Heart right ventricle (tissue), 16 donors: ENCODE measurements at places on chromosomes 16 and 17. TPM values are rescaled to one million over a fixed set of nuclear protein-coding genes. Genes with fewer than 3 reads are reported as not detected.

GRCh38 chr16:54466233-54466632, 179.6 kb upstream of the IRX3 start:
- H3K27ac ChIP-seq: no peak overlapping the region
- no peak overlapping the region for H3K4me3 ChIP-seq
- no peak for DNase-seq
- H3K36me3 ChIP-seq: no peaks in the 10 kb centered on the region

Gene PITPNM3
- total RNA-seq: 0.12 TPM

- DNase-seq: peak; percentile 73
- H3K27ac ChIP-seq: peak overlapping the region; percentile 67
- H3K27me3 ChIP-seq: no peaks in the 10 kb centered on the region
- no peaks in the 10 kb centered on the region for H3K36me3 ChIP-seq
Measured at GRCh38 chr17:39026980-39027451, 59.8 kb upstream of the FBXO47 start.

GRCh38 chr17:973053-973452, 6.5 kb downstream of the NXN start:
- no peaks in the 10 kb centered on the region for H3K27me3 ChIP-seq
- no peak overlapping the region for H3K4me3 ChIP-seq
- no peak for DNase-seq
- H3K4me1 ChIP-seq: peaks cover 11% of the 10 kb centered on the region
